ENCODE measurements at places on chromosomes 12 and 14.

DNA sequence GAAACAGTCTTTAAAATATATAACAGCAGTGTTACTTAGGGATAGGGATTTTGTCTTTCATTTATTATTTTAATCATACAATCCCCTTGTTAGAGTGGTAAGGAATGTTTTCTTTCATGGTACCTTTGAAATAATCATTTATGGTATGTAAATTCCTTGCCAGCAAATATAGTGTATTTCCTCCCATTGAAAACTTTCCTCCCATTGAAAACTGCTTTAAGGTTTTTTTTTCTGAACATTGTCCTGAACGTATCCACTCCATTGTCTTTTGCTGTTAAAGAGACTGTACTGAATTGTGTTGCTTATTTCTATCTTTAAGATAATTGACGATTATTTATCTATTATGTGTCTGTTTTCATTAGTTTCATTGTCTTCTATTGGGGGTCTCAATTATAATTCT is 83.5 kb downstream of the PPHLN1 start:
- DNase-seq = no peak

DNA sequence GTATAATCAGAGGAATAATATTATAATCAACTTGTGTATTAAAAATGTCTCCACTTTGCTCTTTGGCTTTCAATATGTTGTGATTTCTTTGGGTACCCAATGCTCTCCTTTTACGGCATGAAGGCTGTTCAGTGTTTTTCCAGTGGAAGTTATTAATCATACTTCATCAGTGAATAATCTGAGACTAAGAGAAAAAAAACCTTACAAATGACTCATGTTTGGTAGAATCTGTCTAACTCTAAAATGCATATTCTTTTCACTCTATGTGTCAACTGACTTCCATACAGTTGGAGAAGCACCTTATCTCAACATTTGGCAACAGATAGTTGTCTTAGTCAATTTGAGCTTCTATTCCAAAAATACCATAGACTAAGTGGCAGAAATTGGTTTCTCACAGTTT is 82.2 kb downstream of the PTPRO start:
- peak; percentile 52 for DNase-seq

GRCh38 chr14:70744641-70745040 is 64.7 kb downstream of the MAP3K9 start:
- no peak for DNase-seq

- DNase-seq = peak; percentile 81
Observed at GRCh38 chr12:88298761-88299242, 156.7 kb downstream of the TMTC3 start.

DNA sequence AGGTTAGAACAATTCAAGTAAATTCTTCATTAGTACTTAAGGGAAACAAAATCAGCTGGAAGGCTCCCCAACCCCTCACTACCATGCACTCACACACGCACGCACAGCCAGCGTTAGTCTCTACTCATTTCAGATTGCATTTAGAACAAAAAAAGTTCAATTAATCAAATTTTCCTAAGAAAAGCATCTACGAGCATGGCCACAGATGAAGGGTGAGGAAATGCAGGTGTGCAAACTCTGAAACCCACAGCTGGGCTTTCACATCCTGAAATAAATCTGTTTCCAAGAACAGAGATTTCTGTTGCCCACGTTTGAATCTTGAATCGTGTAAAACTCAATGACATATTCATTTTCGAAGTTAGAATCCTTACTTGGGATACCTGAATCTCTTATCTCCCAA is 62.6 kb downstream of the SEL1L start:
- no peak for DNase-seq

All from ELR (cell line).